Stimulated activated CD8-positive, alpha-beta memory T cell treated with anti-CD3 and anti-CD28 coated beads, Interleukin-15, amount 100 ng/mL, for 4 hours (primary cell): ENCODE measurements at places on chromosomes 4 and X.

GRCh38 chr4:38132107-38132673 lies 172.0 kb downstream of the PTTG2 start:
- peak; percentile 68 for DNase-seq

DNA sequence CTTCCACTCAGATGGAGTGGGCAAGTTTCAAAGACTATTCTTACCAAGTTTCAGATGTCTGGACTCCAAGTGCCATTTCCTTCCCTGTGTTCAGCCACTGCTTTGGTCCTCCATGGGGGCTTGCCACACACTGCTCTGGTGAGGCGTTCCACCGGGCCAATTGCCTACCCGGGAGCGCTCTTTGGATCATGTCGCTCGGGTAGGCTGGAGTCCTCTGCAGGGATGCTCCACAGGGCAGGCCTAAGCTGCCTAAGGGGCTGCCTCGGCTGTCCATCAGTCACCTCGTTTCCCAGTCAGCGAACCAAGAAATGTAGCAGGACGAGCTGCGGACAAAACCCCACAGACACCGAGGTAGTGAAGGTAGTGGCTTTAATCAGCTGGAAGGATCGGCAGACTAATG lies 200.7 kb upstream of the KLF8 start:
- DNase-seq: no peak

- DNase-seq: no peak
Observed at GRCh38 chr4:4271912-4272311, 18.0 kb downstream of the LYAR start.

DNA sequence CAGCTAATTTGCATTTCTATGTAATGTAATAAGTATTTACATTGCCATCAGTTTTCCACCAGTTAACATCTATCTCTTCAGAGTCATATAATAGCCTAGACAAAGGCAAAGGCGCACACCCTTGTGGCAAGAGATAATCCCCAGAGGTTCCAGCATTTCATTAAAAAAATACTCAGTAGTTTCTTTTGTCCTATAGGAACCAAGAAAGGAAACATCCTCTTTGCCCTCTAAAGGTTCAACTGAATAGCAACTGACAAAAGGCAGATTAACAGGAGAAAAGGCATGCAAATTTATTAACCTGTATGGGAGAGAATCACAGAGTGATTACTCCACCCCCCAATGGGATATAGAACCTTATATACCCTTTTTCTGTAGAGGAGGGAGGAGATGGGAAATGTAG lies 48.4 kb downstream of the MAGEB17 start:
- DNase-seq: no peak
